ENCODE measurements at places on chromosomes 12 and 14.

DNA sequence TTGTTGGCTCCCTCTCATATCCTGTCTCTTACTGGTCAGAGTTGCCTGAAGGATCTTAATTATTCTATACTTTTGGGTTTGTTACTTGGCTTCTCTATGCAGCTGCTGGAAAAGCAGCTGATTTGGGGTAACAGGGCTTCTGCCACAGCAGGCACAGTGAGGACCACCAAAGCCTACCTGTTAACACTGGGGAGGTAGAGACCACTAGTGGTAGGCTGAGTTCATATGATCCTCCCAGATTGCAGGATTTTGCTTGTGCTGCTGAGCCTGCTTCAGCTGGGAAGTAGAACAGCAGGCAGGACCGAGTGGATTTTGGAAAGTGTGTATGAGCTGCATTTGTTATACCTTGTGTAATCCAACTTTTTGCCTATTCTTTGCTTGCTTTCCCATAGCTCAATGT, 34.1 kb downstream of the RCOR1 start:
- ATAC-seq = no peak

DNA sequence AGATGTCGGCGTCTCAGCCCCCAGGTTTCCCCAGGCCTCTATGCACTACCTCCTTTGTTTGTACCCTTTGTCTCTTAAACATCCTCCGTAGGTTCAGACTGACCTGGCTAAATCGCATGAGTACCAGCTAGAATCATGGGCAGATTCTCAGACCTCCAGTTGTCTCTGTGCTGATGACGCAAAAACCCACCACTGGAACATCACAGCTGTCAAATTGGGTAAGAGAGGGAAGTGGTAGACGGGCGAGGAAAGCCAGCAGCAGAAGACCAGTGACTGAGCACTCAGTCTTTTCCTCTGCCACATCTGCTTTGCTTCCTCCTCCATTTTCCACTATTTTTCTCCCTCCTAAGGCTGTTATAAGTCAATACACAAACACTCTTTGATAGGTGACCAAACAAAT, 29.7 kb downstream of the A2ML1 start:
- no peak for ATAC-seq

DNA sequence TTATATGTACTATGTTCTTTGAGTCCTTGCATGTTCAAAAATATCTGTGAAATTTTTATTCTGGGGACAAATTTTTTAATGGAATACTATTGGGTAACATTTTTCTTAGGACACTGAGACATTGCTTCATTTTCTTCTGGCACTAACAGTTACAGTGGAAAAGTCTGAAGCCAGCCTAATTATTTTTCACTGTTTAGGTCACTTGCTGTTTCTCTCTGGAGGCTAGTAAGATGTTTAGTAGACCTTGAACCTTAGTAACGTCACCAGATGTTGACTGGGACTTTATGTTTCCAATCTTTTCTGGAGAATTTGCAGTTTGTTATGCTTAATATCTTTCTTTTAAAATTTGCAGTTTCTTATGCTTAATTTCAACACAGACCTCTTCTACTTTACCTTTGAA, 12.3 kb upstream of the EPYC start:
- peak; percentile 93 for ATAC-seq

DNA sequence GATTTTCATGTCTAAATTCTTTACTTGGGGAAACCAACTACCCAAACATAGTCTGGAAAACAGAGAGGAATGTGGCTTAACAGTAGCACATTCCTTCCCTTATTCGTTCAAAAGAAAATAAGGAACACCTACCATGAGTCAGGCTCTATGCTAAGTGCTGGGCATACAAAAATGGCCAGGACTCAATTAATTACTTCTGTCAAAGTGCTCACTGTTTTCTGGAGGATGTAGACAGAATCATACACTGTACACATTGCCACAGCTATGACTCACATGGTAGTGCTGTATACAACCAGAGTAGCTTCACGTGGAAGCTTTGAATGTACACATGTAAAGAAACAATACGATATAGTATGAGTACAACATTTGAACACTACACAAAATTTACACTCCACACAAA, 50.1 kb downstream of the SLC25A21 start:
- no peak for ATAC-seq

GRCh38 chr14:104478656-104479055, 100.9 kb upstream of the C14orf180 start:
- ATAC-seq = no peak

DNA sequence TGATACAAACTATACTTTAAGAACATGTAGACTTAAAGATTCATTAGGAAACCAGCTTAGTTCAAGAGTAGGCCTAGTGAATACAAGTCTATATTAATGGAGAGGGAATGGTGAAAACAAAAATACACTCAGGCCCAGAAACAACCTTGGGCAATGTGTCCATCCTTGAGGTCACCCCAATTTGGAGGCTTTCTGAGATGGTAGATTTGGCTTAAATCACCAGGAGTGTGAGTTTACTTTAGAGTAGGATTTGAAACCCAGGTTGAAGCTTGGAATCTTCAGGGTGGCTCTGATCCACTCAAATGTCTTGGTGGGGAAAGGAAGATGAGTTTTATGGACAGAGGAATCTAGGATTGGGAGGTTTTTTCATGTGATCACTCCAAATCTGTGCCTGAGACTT, 10.5 kb downstream of the LDHB start:
- no peak for ATAC-seq

DNA sequence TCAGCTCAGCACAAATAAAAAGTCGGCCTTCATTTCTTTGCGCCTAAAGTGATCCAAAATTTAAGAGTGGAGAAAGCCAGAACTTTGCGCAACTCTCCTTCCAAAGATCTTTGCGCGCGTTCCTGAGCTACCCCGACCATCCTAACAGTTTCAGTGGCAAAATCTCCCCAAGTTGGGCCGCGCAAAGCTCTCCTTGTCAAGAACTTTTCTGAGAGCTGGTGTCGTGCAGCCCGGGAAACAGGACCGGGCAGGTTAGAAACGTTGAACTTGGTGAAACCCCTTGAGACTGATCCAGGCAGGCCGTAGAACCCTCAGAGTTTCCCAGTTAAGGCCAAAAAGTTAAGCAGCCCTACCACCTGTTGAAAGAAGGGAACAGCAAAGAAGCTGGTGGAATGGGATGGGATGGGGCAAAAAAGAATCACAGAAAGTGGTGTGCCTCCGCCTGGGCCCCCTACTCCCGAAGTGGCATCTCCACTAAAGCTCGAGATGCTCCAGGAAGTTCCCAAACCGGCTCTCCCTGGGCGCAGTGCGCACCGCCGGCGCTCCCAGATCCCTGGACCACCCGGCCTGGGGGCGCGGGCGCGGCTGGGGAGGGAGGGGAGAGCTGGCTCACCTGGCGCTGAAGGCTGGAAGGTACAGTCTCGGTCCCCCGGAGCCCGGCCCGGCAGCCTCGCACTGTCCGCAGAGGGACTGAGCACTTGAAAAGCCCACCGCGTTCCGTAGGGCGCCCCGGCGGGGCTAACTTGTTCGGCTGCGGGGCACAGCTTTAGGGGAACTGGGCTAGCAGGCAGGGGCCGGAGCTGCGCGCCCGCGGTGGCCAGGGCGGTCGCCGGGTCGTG, 768 bp downstream of the DBX2 start:
- ATAC-seq = no peak

Data from gastroesophageal sphincter (tissue), 4 donors.